ENCODE measurements at places on chromosomes 3 and 15.

DNA sequence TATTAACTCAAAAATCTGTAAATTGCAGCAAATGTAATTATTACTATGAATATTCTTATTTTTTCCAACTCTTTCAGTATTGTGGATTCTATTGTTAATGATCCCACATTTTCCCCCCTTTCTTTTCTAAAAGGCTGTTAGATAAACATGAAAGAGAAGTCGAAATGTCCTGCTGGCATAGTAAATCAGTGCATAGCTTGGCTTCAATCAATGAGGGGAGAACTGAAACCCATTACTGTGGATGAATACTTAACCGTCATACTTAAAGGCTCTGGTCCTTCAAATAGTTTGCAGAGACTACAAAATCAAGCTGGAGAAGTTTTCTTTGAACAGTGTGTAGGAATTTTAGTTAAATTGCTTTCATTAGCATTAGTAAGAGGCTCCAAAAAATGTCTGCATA is 667.9 kb downstream of the CADM2 start:
- DNase-seq: no peak

DNA sequence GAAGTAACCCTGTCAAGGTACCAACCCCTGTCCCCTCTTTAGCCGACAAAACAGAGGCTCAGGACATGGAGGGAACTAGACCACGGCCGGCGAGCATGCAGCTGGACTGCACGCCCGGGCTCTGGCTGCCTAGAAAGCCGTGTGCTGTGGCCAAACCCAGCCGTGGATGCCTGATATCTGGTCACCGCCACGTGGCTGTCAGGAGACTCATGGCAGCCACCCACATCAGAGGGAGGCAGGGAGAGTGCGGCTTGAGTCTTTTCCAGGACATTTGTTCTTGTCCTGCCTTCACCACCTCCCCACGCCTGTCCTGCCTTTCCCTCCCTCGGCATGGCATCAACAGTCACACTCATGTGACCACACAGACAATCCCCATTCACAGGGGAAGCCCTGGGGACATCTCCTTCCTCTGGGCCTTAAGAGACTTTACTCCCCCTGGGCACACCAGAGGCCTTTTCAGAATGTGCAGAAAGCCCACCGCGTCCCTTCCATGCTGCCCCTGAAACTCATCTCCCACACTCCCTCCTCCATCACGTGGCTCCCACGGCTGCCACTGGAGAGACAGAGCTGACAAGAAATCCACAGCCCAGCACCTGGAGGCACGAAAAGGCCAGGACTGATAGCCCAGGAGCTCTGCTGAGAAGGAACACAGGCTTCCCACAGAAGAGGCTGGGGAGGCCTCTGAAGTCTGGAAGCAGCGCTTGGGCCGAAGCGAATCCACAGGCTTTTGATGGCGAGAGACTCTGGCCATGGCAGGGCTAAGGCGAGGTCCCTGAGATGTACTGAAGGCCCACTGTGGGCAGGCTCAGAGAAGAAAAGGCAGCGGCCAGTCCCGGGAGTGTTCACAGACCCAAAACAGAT is 71.2 kb upstream of the IQSEC1 start:
- DNase-seq: no peak

DNA sequence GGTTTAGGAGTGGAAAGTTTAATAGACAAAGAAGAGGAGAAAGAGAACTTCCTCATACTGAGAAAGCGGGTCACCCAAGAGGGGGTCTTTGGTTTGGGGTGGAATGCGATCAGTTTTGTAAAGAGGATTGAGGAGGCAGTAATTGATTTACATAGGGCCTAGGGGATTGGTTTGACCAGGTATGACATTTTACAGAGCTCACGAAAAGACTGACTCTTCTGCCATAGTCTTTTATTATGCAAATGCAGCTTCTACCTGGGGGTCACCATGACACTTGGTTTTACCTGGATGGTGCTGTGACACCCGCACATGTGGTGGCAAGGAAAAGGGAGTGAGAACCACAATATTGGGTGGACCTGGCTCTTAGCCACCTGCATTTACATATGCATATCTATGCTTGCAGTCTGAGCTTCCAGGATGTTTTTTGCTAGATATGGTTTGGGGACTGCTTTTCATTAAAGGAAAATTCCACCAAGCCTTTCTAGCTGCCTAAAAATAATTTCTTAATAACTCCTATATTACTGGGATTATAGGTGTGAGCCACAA is 6.9 kb upstream of the NME9 start:
- DNase-seq: no peak

- no peak for DNase-seq
Measured at GRCh38 chr3:11668243-11669235, 24.8 kb upstream of the VGLL4 start.

DNA sequence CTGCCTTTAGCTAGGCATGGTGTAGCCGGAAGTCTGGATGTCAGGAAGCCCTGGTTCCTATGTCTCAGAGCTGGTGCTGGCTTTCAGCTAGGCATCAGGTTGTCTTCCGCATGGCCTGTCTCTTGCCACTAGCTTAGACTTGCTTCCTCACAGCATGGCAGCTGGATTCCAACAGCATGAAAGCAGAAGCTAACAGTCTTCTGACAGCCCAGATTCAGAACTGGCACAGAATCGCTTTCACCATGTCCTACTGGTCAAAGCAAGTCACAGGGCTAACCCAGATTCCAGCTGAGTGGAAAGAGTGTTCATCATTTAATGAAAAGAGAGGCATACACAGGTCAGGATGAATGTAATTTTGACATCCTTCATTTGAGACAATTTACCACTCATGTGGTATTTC is 1050.5 kb downstream of the ROBO2 start:
- DNase-seq: no peak

DNA sequence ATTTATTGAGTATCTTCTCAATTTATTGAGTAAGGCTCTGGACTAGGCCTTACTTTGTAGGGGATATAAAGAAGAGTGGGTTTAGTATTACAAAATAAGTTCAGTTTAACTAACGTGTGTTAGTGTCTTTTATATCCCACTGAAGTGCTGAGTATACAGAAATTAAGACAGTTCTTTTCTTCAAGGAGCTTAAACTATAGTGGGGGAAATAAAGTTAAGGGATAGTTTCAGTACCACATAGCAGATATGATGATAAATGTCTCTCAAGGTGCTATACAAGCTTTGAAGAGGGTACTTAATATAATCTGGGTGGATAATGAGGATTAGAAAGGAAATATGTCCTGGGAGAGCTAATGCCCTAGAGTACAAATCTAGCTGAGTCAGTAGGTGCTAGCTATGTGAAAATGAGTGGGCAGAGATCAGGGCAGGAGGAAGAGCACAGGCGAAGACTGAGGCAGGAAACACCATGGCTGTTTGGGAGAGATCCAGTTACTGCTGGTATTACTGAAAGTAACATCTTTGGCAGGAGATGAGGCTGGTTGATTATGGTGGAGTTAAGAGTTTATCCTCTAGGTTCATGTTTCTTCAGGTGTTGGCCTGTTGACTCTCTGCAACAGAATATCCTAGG is 46.0 kb downstream of the TEX9 start:
- no peak for DNase-seq

Measured in activated CD4-positive, alpha-beta T cell treated with anti-CD3 and anti-CD28 coated beads, Interleukin-2, amount 50 U/mL, for 24 hours (primary cell).